ENCODE measurements at places on chromosomes 16 and 17.

GRCh38 chr16:79560923-79561322 lies 39.6 kb downstream of the MAF start:
- no peak for DNase-seq

GRCh38 chr16:80583466-80583865 lies 42.7 kb downstream of the DYNLRB2 start:
- DNase-seq = no peak

- no peak for DNase-seq
Observed at GRCh38 chr17:82354804-82355308, 4.2 kb upstream of the TEX19 start.

GRCh38 chr16:71426069-71426879 lies 15.6 kb downstream of the TLE7 start:
- no peak for DNase-seq

GRCh38 chr16:17117906-17118577 lies 352.7 kb downstream of the XYLT1 start:
- DNase-seq = no peak

DNA sequence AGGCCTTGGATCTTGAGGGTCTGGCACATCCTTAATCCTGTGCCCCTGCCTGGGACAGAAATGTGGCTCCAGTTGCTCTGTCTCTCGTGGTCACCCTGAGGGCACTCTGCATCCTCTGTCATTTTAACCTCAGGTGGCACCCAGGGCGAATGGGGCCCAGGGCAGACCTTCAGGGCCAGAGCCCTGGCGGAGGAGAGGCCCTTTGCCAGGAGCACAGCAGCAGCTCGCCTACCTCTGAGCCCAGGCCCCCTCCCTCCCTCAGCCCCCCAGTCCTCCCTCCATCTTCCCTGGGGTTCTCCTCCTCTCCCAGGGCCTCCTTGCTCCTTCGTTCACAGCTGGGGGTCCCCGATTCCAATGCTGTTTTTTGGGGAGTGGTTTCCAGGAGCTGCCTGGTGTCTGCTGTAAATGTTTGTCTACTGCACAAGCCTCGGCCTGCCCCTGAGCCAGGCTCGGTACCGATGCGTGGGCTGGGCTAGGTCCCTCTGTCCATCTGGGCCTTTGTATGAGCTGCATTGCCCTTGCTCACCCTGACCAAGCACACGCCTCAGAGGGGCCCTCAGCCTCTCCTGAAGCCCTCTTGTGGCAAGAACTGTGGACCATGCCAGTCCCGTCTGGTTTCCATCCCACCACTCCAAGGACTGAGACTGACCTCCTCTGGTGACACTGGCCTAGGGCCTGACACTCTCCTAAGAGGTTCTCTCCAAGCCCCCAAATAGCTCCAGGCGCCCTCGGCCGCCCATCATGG lies 4.0 kb upstream of the ADGRG3 start:
- DNase-seq = no peak

GRCh38 chr17:82229698-82230608 lies 1.1 kb downstream of the SLC16A3 start:
- DNase-seq = no peak

DNA sequence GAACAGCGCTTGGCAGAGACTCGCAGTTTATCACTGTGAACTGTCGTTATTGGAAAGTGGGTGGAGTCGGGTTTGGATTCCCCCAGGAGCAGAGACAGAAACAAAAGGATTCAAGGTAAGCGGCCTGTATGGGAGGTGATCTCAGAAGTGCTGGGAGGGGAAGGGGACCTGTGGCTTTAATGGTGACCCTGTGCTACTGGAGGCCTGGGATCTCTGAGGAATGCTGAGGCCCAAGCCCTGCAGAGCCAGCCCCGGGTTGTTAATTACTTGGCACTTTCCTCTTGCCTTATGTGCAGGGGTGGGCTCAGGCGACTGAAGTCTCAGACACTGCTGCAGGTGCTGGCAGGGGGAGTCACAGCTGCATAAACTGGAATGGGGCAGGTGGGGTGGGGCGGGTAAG lies 27.4 kb downstream of the IRF8 start:
- no peak for DNase-seq

DNA sequence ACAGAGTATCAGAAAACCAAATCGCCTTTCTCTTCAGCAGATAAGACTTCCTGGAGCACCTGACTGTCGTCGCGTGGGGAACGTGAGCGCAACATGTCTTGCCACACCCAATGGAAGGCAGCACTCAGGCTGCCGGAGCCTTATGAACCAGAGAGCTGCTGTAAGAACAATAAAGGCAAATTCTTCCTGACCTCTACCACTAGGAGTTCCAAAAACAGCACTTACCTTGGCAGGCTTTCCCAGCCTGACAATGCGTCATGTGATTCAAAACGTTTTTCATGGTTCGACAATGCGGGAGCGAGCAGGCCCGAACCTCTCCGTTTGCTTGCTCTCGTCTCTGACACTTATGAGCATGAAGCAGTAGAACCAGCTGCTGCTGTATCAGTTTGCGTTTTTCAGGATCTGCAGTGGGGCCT lies 75.8 kb upstream of the TRAP1 start:
- no peak for DNase-seq

DNA sequence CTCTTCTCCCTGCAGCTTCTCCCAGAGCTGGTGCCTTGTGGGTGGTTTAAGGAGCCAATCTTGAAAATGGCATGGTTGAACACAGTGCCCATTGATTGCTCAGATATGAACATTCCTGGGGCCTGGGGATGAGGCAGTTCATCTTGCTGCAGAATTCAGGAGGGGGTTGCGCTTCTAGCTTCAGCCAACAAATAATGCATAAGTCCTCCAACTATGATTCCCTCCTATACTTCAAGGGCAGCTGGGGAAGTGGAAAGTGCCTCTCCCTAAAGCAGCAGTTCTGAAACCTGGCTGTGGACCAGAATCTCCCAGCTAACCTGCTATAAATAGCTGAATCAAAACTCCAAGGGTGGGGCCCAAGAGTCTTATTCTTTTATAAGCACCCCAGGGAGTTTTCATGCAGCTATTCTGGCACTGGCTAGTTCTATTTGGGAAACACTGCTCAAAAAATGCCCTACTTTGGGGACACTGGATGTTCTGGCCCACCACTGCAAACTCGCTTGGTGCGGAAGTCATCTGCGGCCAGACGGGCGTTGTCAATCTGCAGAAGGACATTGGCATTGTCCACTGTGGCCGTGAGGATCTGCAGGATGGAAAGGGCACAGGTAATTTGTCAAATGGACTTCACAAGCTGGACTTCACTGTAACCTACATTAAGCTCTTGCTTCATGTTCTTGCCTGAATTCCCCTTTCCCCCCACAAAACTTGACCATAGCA lies 130.3 kb downstream of the CCDC144A start:
- no peak for DNase-seq

GRCh38 chr17:51721730-51722129 lies 436.8 kb downstream of the CA10 start:
- no peak for DNase-seq

GRCh38 chr17:45776896-45777295 lies 7.2 kb upstream of the CRHR1 start:
- DNase-seq = no peak

GRCh38 chr16:30551781-30552180 lies 6.4 kb downstream of the ZNF764 start:
- no peak for DNase-seq

- DNase-seq = no peak
Observed at GRCh38 chr16:24745391-24745790, 15.9 kb downstream of the TNRC6A start.
